Naive thymus-derived CD4-positive, alpha-beta T cell (primary cell): ENCODE measurements at places on chromosomes 3 and 15.
A peak's percentile ranks its signal among the peaks of the same experiment; 100 is the strongest.

GRCh38 chr3:42539871-42540714 is 37.6 kb downstream of the VIPR1 start:
- H3K27me3 ChIP-seq: no peaks in the 10 kb centered on the region
- H3K27ac ChIP-seq: no peak overlapping the region
- H3K36me3 ChIP-seq: no peaks in the 10 kb centered on the region
- no peak overlapping the region for H3K4me3 ChIP-seq
- H3K4me1 ChIP-seq: no peaks in the 10 kb centered on the region
- peak; percentile 52 for DNase-seq

DNA sequence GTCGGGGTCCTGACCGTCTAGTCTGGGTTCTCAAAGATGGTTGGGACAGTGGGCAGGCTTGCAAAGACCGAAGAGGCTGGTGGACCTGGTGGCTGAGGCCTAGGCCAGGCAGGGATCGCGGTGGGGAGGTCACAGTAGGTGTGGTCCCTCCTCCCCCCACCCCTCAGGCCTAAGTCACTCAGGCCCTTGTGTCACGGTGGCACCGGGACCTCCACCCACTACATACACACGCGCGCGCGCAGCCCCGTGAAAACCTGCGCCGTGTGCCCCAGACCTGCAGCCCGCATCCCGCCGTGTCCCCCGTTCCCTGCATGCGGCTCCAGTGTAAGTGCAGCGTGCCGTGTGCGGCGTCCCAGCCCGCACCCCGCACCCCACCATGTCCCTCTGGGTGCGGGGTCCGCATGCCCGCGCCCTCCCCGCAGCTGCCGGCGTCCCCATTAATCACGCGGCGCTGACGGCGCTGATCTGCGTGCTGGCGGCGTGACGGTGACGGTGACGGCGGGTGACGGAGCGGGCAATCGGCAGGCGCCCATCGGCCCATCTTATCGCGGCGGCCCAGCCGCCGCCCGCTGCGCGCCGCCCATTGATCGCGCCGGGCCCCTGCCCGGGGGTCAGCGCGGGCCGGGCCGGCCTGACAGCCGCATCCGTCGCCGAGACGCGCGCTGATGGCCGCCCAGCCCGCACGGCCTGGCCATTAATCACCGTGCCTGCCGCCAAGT is 24.4 kb downstream of the SEC61A1 start:
- no peaks in the 10 kb centered on the region for H3K4me1 ChIP-seq
- H3K4me3 ChIP-seq: peak overlapping the region; percentile 53
- peaks cover 4% of the 10 kb centered on the region for H3K36me3 ChIP-seq
- peak; percentile 49 for DNase-seq
- peak overlapping the region; percentile 42 for H3K27ac ChIP-seq

- H3K27ac ChIP-seq: no peak overlapping the region
- no peaks in the 10 kb centered on the region for H3K36me3 ChIP-seq
- H3K4me3 ChIP-seq: no peak overlapping the region
- no peaks in the 10 kb centered on the region for H3K27me3 ChIP-seq
- peaks cover 3% of the 10 kb centered on the region for H3K4me1 ChIP-seq
These were observed 83.3 kb upstream of the SNRK start for GRCh38 chr3:43203022-43203421.

GRCh38 chr15:100713163-100713867 is 110.9 kb downstream of the ASB7 start:
- no peaks in the 10 kb centered on the region for H3K4me1 ChIP-seq
- H3K36me3 ChIP-seq: no peaks in the 10 kb centered on the region
- no peak overlapping the region for H3K27ac ChIP-seq
- no peaks in the 10 kb centered on the region for H3K27me3 ChIP-seq
- DNase-seq: no peak

- no peaks in the 10 kb centered on the region for H3K27me3 ChIP-seq
- H3K27ac ChIP-seq: no peak overlapping the region
- H3K36me3 ChIP-seq: no peaks in the 10 kb centered on the region
- H3K4me1 ChIP-seq: no peaks in the 10 kb centered on the region
These were observed 928.5 kb upstream of the ROBO1 start for GRCh38 chr3:80696280-80696679.

GRCh38 chr15:25616471-25616870 is 177.6 kb upstream of the UBE3A start:
- no peaks in the 10 kb centered on the region for H3K4me1 ChIP-seq
- DNase-seq: no peak
- H3K27ac ChIP-seq: no peak overlapping the region

- peak overlapping the region; percentile 25 for H3K4me3 ChIP-seq
- H3K36me3 ChIP-seq: no peaks in the 10 kb centered on the region
- no peaks in the 10 kb centered on the region for H3K27me3 ChIP-seq
- H3K4me1 ChIP-seq: no peaks in the 10 kb centered on the region
- H3K27ac ChIP-seq: no peak overlapping the region
These were observed 28.8 kb upstream of the SYNM start for GRCh38 chr15:99076109-99076508.

- H3K27ac ChIP-seq: no peak overlapping the region
- no peaks in the 10 kb centered on the region for H3K27me3 ChIP-seq
- H3K4me3 ChIP-seq: no peak overlapping the region
These were observed 10.3 kb downstream of the ALG1L2 start for GRCh38 chr3:130091958-130092357.

DNA sequence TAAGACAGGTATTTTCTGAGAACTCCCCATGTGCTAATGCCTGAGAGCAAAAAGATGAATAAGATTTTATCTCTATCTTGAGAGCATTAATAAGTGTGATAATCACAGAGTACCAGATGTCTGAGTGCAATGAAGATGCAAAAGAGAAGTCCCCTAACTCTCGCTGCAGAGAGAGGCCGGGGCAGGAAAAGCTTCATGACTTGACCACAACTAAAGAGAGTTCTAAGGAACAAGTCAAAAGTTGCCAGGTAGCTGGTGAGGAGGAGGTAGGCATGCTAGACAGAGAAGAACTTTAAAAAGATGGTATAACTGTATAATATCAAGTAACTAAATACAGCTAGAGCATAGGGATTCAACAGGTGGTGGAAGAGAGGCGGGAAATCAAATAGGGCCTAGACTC is 28.8 kb downstream of the MTMR10 start:
- H3K27ac ChIP-seq: no peak overlapping the region
- no peaks in the 10 kb centered on the region for H3K4me1 ChIP-seq
- no peaks in the 10 kb centered on the region for H3K27me3 ChIP-seq

- DNase-seq: no peak
- H3K27ac ChIP-seq: no peak overlapping the region
- H3K4me1 ChIP-seq: no peaks in the 10 kb centered on the region
- peaks cover 10% of the 10 kb centered on the region for H3K36me3 ChIP-seq
These were observed 27.0 kb downstream of the ALS2CL start for GRCh38 chr3:46666453-46666845.

- H3K27ac ChIP-seq: no peak overlapping the region
- H3K4me1 ChIP-seq: no peaks in the 10 kb centered on the region
- DNase-seq: no peak
These were observed 103.1 kb downstream of the LINGO1 start for GRCh38 chr15:77529394-77530159.

DNA sequence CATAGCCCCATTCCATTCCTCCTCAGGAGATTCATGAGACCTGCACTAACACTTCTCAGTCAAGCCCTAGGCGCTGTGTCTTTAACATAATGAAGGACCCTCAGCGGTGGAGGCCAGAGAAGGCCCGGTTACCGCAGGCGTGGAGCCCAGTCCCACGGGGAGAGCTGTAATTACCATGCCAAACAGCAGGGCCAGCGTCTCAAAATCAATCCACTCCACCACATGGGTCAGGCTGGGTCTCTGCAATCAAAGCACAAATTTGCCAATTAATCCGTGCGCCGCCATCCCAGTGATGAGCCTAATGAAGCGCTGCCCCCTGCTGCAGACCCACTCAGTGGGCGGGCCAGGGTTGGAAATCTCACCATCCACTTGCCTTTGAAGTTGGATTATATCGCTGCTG is 109.7 kb downstream of the OCA2 start:
- H3K4me1 ChIP-seq: no peaks in the 10 kb centered on the region
- H3K36me3 ChIP-seq: no peaks in the 10 kb centered on the region
- no peak overlapping the region for H3K27ac ChIP-seq
- no peaks in the 10 kb centered on the region for H3K27me3 ChIP-seq

GRCh38 chr15:40871749-40872617 is 2.1 kb downstream of the RHOV start:
- no peak overlapping the region for H3K27ac ChIP-seq
- DNase-seq: no peak
- H3K27me3 ChIP-seq: no peaks in the 10 kb centered on the region
- no peaks in the 10 kb centered on the region for H3K36me3 ChIP-seq
- H3K4me3 ChIP-seq: no peak overlapping the region

DNA sequence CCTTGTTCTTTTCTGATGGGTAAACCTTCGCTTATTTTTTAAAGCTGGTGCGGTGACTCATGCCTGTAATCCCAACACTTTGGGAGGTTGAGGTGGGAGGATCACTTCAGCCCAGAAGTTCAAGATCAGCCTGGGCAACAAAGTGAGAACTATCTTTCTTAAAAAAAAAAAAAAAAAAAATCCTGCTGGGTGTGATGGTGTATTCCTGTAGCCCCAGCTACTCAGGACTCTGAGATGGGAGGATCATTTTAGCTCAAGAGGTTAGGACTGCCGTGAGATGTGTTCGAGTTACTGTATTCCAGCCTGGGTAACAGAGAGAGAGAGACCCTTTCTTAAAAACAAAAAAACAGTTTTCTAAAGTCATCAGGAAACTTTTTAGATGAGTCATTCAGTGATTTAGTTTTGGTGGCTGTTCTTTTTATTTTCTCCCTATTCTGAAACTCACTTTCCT is 37.7 kb downstream of the SLMAP start:
- no peaks in the 10 kb centered on the region for H3K4me1 ChIP-seq
- H3K4me3 ChIP-seq: no peak overlapping the region
- no peak overlapping the region for H3K27ac ChIP-seq

DNA sequence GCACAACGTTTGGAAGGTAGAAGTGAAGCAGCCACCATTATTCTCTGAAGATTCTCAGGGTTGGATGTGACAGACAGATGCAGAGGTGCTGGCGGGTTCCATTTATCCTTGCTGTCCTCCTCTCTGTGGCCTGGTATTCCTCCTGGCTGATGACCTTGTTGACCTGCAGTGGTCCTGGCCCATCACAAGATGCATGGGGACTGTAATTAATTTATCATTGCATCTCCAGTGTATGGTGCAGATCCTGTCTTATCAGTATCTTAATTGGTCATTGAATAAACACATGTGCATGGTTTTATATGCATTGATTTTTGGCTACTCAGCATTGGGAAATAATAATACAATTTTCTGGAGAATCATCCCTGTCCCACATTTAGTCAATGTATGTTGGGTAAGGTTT is 259.4 kb upstream of the LRRFIP2 start:
- no peak overlapping the region for H3K27ac ChIP-seq
- H3K4me1 ChIP-seq: no peaks in the 10 kb centered on the region
- H3K27me3 ChIP-seq: no peaks in the 10 kb centered on the region
- DNase-seq: no peak

- no peak overlapping the region for H3K27ac ChIP-seq
- H3K36me3 ChIP-seq: no peaks in the 10 kb centered on the region
- no peaks in the 10 kb centered on the region for H3K27me3 ChIP-seq
- DNase-seq: no peak
- H3K4me3 ChIP-seq: no peak overlapping the region
These were observed 277.9 kb upstream of the LMCD1 start for GRCh38 chr3:8223766-8224165.

DNA sequence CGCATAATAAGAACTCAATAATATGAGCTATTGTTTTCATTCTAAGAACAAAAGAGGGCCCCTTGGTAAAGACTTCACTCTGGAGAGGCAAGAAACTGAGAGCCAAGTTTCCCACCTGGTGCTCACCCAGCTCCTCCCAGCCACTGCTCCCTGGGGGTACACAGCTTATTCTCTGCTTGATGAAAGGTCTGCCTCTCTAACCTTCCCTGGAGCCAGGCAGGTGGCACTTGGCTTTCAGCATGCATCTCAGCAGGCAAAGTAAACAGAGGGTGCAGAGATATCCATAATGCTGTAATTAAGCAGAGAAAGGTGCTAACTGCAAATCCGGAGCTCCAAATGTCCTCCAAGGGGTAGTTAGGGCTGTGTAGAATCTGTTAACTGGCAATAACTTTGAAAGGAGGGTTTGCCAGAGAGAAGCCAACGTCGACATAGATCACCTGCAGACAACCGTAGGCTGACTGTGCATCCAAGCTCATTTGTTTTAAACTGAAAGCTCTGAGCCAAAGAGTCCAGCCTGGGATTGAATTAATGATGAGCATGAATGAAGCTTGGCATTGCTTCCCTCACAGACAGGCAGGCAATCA is 159.6 kb upstream of the PROK2 start:
- H3K36me3 ChIP-seq: no peaks in the 10 kb centered on the region
- no peak overlapping the region for H3K4me3 ChIP-seq
- no peaks in the 10 kb centered on the region for H3K4me1 ChIP-seq
- no peak overlapping the region for H3K27ac ChIP-seq
- H3K27me3 ChIP-seq: no peaks in the 10 kb centered on the region
- DNase-seq: no peak

- H3K36me3 ChIP-seq: peaks cover 23% of the 10 kb centered on the region
- no peak overlapping the region for H3K4me3 ChIP-seq
- no peaks in the 10 kb centered on the region for H3K27me3 ChIP-seq
- peaks cover 11% of the 10 kb centered on the region for H3K4me1 ChIP-seq
- H3K27ac ChIP-seq: no peak overlapping the region
These were observed 26.4 kb upstream of the ZBED2 start for GRCh38 chr3:111621535-111621934.

- no peaks in the 10 kb centered on the region for H3K36me3 ChIP-seq
- H3K4me1 ChIP-seq: no peaks in the 10 kb centered on the region
- no peak overlapping the region for H3K27ac ChIP-seq
These were observed 334.7 kb upstream of the LRRFIP2 start for GRCh38 chr3:37509069-37509468.

DNA sequence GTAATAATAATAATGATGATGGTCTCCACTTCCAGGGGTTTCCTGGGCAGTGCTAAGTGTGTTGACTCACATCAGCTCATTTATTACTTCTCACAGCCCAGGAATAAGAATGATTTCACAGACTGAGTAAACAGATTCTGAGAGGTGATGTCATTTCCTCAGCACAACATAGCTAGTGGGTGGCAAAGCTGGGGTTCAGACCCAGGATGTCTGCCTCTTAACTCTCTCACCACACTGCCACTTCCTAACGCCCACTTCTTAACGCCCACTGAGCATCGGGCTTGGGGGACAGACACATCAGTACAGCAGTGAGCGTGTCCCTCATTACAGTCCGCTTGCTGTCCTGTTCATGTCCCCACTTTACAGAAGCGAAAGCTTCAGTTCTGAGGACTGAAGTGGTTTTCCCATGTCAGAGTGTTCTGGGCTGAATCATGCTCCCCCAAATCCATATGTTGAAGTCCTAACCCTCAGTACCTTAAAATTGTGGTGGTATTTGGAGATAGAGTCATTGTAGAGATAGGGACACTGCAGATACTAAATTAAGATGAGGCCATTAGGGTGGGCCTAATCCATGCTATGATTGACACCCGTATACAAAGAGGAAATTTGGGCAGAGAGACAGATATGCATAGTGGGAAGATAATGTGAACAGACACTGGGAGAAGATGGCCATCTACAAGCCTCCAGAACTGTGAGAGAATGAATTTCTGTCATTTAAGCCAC is 68.0 kb downstream of the ATP2B2 start:
- no peaks in the 10 kb centered on the region for H3K27me3 ChIP-seq
- peaks cover 19% of the 10 kb centered on the region for H3K4me1 ChIP-seq
- no peak overlapping the region for H3K27ac ChIP-seq

- no peak for DNase-seq
- no peak overlapping the region for H3K27ac ChIP-seq
- H3K36me3 ChIP-seq: no peaks in the 10 kb centered on the region
- no peak overlapping the region for H3K4me3 ChIP-seq
- no peaks in the 10 kb centered on the region for H3K27me3 ChIP-seq
- H3K4me1 ChIP-seq: no peaks in the 10 kb centered on the region
These were observed 102.9 kb downstream of the SEMA6D start for GRCh38 chr15:47820057-47820746.
